AG10803 (cell line): ENCODE measurements at places on chromosomes 12 and 14.

DNA sequence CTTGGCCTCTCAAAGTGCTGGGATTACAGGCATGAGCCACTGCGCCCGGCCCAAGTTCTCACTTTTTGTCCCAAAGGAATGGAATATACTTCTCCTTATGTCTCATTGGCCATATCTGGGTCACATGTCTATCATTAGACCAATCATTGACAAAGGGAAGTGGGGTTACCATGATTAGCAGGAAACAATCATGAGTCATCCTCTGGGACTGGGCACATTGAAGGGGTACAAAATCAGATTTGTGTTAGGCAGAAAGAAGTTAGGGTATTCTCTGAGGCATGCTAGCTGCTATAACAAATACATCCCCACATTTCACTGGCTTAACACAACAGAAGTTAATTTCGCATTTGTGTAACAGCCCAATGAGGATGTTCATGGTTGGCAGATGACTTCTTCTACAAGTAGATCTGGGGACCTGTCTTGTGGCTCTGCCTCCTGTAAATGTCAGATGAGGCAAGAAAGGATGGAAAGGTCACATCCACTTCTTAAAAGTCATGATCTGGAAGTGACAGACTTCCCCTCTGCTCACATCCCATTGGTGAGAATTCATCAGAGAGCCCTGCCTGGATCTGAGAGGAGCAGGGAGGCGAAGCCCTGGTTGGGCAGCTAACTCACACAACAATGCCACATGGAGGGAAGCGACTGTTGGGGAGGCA lies 3.1 kb downstream of the CCDC63 start:
- DNase-seq = no peak

DNA sequence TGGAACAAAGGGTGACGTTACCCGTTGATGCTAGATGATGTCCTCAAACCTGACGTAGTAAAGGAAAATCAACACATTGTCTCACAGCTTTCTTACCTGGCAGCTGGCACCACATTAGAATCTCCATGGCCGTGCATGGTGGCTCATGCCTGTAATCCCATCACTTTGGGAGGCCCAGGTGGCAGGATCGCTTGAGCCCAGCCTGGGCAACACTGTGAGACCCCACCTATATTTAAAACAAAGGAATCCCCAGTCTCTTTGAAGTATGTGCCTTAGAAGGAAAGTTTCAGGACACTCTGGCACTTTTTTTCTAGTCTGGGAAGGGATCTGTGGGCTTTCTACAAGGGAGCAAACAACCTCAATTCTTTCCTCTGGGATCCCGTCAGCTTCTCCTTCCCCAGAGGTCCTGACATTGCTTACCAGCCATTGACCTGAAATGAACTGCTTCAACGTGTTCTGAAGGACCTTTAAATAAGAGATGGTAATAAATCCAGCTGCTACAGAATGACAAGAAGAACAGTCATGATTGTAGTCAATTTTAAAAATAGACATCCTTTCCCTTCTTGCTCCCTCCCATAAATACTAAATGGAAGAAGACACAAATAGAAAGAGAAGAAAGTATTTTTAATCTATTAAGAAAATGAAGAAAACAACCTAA lies 33.7 kb upstream of the TTC7B start:
- DNase-seq = no peak

DNA sequence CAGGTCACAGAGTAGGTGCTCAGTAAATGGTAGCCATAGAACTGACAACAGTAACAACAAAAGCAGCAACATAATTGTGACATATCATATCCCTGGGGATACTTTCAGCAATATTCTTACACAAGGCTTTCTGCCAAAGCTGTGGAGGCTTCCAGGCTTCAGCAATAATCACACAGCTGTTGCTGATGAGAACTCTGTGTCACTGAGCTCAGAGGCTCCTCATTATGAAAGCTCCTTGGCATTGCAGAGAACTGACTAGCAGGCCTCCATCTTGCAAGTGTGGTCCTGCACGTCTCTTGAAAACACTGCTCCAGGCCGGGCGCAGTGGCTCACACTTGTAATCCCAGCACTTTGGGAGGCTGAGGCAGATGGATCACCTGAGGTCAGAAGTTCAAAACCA lies 97.3 kb upstream of the BTG1 start:
- peak; percentile 87 for DNase-seq

GRCh38 chr14:105880616-105881015 lies 354.2 kb downstream of the TMEM121 start:
- DNase-seq = no peak

- peak; percentile 95 for DNase-seq
These were observed 164.8 kb downstream of the SLC41A2 start for GRCh38 chr12:104793285-104793684.

- no peak for DNase-seq
These were observed 37.9 kb upstream of the NCOR2 start for GRCh38 chr12:124605150-124605882.

GRCh38 chr14:69932391-69932790 lies 53.2 kb downstream of the SMOC1 start:
- no peak for DNase-seq

- DNase-seq = no peak
These were observed 7.8 kb downstream of the PGF start for GRCh38 chr14:74947353-74948227.

DNA sequence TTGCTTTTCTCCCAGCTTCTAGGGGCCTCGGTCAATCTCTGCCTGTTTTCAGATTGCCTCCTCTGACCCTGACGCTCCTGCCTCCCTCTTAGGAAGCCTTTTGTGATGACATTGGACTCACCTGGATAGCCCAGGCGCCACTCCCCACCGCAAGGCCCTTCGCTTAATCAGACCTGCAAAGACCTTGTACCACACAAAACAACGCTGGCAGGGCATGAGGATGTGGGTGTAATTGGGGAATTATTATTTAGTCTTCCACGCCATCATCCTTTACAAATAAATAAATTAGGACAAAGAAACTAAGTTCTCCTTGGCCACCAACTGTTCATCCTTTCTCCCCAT lies 7.7 kb upstream of the VPS37B start:
- DNase-seq = no peak

DNA sequence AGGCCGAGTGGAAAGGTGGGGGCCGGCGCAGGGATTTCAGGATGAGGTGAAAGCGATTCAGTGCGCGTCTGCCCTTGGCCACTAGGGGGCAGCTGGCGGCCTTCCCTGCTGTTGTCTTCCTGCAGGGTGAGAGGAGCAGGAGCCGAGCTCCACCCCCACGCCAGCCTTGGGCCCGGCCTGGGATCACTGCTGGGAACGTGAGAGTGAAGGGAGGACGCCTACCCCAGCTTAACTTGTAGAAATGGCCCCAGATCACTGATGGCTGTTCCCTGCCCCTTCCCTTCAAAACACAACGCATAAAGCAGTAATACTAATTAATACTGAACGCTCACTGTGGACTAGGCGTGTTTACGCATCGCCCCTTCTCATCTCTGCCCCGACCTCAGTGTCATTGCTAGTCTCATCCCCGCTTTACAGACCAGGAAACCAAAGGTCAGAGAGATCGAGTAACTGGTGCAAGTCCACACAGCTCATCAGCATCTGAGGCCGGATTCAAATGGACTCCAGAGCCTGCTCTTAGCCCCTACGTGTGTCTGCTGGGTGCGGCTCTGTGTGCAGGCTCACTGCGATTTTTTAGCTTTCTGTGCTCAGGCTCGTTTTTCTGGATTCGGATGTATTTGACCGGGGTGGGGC lies 24.3 kb downstream of the MVK start:
- DNase-seq = peak; percentile 77

GRCh38 chr14:62409169-62409568 lies 636.1 kb downstream of the KCNH5 start:
- DNase-seq = no peak

DNA sequence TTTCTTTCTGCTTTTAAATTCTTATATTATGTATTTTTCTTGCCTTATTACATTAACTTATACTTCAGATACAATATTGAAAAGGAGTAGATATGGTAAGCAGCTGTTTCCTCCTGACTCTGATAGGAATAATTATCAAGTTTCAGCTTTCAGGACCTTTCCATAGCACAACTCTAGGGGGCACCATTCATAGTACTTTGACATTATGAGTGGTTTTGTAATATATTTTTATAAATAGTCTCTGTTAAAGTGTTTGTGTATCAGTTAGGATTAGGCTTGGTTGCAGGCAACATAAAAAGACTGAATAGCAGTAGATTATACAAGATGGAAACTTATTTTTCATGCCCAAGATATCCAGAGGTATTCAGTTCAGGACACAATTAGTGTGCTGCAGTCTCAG lies 27.9 kb upstream of the PARP11 start:
- DNase-seq = no peak

DNA sequence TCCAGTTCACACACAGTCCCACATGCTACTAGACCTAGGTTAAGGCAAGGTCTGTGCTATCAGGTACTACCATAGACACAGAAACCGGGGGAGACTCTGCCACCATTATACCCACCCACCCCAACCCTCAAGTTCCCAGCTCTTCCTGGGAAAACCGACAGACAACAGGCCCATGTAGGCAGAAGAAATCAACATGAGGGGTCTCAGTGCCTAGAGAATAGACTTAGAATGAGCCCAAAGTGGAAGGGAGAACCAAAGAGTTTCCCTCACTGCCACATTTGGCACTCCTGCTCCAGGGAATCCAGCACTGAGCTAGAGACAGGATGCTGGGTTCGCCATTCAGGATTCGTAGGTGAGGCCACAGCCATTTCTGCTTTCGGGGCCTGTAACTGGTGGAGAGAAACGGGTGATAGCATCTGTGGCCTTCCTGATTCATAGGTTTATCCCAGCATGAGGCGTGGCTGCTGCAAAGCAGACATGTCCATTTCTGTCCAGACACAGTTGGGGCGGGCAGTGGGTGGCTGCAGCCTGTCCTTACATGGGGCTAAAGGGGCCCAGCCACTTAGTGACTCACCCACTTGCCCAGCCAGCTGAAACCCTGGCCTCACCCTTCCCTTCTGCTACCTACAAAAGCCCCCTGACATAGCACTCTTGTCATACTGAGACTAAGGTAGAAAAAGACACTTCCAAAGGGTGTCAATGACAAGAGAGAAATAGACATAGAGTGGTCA lies 69.4 kb downstream of the IRF2BPL start:
- no peak for DNase-seq

DNA sequence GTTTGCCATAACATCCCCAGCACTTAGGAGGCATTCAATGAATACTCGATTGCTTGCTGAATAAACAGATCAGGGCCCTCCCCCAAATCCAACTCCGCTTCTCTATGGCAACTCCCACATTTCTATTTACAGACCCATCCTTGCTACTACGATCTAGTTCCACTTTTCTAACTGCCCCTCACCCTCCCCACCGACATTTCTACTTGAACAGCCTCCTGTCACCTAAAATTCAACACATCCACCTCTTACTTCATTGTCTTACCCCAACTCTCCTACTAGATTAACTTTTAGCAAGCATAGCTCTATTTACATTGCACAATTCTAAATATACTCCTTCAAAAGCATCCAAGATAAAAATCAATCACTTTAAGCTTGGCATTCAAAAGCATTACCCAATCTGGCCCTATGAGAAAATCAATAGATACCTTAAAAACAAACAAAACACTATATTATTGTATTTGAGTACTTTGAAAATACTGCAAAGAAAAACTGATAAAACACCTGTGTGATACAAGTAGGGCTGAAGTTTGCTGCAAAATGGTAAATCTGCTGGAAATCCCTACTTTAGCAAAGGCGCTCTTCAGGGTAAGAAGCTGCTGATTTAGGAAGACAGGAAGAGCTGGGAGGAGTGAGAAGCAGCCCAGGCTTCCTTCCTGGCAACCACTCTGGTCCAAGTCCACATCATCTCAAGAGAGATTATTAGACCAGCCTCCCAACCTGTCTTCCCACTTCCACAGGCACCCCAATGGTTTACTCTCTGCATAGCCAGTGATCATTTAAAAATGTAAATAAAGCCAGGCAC lies 96.4 kb downstream of the HECTD4 start:
- no peak for DNase-seq

DNA sequence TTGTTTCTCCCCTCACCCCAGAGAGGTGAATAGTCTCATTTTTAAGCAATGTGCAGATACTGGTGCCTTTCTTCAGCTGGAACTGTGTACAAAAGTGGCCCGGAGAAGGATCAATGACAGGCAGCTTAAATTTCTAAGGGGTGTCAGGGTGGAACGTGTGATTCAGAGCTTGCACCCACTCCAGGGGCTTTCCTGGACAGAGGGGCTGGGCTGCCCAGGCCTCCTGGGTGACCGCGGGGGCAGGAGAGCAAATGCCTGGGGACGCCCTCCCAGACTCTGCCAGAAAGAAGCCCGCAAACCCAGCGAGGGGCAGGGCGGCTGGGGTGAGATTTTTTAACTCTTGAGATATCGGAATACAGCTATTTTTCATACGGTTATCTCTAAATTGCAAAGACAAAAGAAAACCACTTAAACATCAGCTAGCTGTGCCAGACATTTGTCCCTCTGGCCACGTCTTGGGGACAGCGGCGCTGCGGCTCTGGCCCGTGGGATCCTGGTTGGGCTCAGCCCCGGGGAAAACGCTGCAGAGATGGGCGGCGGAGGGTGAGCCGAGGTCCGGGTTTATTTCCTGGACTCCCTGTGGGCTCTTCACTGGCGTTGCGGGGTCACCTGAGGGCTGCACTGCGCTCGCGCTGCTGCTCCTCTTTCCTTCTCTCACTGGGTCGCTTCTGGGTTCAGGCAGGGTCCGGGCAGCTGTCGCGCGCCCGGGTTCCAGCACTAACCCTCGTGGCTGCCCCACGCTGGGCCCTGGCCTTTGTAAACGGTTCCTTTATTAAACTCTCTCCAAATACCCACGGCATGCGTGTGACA lies 35.8 kb downstream of the NFKBIA start:
- DNase-seq = no peak

GRCh38 chr14:54116972-54117371 lies 160.3 kb upstream of the BMP4 start:
- DNase-seq = no peak

DNA sequence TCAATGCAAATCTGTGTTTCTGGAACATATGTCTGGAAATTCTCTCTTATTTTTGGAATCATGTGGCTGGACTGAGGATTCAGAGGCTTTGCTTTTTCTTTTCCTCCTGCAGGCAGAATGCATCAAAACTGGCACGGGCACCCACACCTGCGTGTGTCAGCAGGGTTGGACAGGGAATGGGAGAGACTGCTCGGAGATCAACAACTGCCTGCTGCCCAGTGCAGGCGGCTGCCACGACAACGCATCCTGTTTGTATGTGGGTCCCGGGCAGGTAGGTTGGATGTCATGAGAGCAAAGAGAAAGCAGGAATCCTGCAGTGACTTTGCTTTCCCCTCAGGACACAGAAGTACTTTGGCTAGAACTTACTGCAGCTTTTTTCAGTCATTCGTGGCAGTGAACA lies 90.3 kb downstream of the STAB2 start:
- no peak for DNase-seq

- no peak for DNase-seq
These were observed 118.6 kb upstream of the DNM1L start for GRCh38 chr12:32560520-32560919.

DNA sequence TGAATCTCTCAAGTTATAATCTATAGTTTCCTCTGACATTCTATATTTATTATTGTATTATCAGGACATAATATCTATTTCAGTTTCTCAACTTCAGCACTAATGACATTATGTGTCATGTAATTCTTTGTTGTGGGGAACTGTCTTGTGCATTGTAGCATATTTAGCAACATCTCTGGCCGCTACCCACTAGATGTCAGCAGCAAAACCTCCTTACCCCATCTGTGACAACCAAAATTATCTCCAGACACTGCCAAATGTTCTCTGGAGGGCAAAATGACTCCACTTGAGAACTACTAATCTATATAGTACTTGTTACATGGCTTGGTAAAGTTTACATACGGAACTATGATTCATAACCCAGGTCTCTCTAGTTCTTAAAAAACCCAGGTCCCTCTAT lies 110.2 kb downstream of the RASSF9 start:
- peak; percentile 38 for DNase-seq
